GM13977 (cell line): ENCODE measurements at places on chromosomes 16 and 17.

GRCh38 chr16:72787514-72788268 lies 260.2 kb downstream of the ZFHX3 start:
- DNase-seq, result peak; percentile 92

DNA sequence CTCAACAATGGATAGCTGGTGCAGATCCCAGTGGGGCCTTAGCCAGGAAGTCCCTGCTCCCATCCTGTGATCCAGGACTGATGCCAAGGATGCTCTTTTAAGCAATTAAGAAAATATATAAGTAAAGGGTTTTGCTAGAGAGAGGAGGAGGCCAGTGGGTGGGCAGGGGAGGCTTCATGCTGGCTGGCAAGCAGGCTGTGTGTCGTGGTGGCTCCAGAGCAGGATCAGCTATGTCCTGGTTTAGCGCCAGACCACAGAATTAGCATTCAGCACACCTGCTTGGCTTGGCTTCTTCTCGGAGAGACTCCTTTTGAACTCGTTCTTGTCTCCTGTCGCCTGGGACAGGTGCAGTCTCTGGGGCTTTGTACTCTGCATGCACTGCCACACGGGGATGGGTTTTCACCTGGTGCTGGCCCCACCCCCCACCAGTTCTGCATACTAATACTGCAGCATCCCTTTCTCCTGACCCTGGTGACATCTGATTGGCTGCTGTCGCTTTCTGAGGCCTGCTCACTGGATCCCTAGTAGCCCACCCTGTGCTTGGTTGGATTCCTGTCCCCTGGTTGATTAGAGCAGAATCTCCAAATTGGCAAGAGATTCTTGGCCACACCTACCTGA lies 66.1 kb downstream of the PLD6 start:
- DNase-seq, result no peak

- DNase-seq, result no peak
Observed at GRCh38 chr16:79658301-79659033, 57.9 kb upstream of the MAF start.

GRCh38 chr16:46573834-46574159 lies 47.4 kb downstream of the SHCBP1 start:
- no peak for DNase-seq

GRCh38 chr17:1035546-1036170 lies 38.7 kb downstream of the TIMM22 start:
- DNase-seq, result no peak

GRCh38 chr16:80509872-80510271 lies 30.9 kb upstream of the DYNLRB2 start:
- no peak for DNase-seq

DNA sequence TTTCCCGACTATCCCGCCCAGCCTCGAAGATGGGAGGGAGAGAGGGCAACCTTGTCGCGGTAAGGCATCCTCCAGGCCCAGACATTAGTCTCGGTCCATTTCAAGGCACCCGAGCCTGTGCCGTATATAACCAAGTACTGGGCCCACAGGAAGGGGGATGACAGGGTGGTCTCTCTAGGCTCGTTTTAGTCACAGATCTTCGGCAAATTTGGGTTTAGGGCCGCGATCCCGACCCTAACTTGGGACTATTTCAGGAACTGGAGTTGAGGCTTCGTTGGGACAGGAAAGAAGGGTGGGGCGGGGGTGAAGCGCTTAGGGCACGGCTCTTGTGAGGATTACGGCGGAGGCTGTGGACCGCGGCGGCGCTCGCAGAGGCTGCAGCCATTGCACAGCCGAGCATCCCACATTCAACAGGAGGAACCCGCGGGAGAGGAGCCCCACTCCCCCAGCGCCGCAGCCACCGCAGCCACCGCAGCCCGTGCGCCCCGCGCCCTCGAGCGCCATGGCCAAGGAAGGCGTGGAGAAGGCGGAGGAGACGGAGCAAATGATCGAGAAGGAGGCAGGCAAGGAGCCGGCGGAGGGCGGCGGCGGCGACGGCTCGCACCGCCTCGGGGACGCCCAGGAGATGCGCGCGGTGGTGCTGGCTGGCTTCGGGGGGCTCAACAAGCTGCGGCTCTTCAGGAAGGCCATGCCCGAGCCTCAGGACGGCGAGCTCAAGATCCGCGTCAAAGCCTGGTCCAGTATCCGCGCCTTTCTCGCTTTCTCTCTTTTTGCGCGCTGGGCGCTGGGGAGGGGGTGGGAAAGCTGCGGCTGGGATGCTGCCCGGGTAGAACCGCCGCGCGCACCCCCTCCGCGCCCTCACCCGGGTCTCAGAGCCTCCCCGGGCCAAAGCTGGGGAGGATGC lies at the start of gene VAT1L:
Gene VAT1L, plus strand, starts transcription at position 384 of the 904 bp plus-strand sequence. Its CDS starts 119 bp downstream, at position 503.
- peak; percentile 52 for DNase-seq

DNA sequence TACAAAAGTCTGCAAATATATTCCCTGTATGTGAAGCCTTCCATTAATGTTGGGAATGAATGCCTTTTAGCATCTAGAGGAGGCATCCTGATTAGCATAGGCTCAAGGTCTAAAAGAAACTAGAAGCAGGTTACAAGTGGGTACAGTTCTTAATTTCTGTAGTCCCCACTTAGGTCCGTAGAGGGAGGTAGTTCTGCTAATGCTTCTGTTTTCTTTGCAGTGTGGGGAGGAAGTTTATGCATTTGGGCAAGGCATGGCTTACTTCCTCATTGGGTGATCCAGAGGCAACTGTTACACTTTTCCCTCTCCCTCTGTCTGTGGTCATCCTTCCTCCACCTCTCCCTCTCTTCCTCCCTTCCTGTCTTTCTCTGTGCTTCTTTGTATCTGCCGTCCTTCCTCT lies 108.4 kb upstream of the ZKSCAN2 start:
- no peak for DNase-seq

- DNase-seq, result no peak
Observed at GRCh38 chr16:58012481-58012880, 11.3 kb downstream of the USB1 start.

- DNase-seq, result peak; percentile 17
Observed at GRCh38 chr17:72240333-72240732, 119.5 kb downstream of the SOX9 start.

- peak; percentile 71 for DNase-seq
Observed at GRCh38 chr17:82424001-82424862, 5.8 kb upstream of the OGFOD3 start.

DNA sequence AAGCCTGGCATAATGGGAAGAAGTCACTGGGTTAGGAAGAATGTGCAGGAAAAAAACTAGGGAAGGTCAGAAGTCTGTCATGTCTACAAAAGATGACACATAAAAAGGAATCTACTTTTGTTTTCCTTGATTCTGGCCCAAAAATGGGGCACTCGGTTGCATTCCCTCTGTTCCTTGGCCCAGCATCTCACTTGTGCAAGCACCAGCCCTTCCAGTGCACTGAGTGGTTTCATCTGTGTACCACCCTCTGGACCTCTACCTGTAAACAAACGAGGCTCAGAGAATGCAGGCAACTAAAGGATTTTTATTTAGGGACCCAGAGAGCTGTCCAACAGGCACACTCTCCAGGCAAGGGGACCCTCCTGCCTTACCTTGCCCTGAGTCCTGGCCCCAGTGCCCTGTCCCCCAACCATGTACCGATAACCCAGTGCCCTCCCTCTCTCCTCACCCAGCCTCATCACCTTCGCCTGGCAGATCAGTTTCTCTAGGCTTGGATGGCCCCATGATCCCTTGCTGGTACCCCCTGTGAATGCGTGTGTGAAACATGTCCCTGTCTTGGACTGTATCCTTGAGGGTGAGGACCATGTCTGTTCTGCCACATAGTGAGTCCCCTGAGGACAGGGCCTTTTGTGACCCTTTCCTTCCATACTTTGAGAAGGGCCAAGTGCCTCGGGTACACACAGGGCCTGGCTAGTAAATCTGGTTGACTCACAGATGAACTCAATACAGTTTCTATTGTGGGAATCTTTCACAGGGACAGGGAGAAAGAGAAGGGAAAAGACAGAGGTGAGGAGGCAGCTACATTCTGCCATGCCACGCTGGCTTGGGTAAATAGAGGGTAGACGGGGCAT lies 13.3 kb downstream of the NXPH3 start:
- DNase-seq, result no peak

- no peak for DNase-seq
Observed at GRCh38 chr17:10311131-10311530, 61.7 kb downstream of the MYH13 start.

DNA sequence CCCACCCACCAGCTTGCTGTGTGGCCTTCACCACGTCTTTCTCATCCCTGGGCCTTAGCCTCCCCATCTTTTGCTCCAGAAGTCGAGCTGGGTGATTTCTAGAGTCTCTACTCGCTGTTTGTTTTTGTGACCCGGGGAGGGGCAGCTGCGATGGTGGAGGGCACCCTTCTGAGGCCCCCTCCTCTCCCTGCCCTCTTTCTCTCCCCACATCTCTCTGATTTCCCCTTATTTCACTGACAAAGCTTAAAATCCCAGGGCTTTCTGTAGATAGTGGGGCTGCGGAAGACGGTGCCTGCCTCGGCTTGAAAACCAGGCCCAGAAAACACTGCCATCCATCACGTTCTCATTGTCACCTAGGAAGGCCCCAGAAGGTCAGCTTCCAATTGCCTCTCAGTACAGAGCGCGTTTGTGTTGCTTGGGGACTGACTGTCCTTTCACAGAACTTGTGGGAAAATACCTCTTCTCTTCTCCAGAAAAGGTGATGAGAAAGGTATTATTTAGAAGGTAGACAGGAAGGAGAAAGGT lies 95.1 kb downstream of the NTN1 start:
- DNase-seq, result no peak

DNA sequence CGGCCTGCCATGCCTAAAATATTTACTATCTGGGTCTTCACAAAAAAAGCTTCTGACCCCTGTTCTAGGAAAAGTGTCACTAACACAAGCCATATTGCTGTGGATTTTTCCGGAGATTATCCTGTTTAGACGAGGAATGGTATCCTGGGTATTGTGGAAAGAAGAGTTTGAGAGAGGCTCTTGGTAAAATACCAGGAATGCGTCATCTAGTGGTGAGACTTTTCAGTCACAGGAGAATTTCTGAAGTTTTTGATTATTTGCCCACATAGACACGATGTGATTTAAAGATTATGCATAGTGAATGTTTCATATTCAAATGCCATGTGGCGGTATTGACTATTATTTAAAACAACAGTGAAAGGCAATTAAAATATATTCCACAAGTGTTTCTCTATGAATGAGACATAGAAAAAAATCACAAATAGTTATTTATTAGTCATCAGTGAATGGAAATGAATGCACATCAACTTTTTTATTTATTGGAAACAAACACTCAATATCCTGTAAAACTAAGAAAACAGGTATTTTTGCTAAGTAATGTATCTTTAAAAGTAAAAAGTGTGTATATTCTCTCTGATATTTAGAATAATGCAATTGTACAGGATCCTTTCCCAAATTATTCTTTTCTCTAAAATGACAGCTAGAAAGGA lies 7.8 kb downstream of the KRT28 start:
- no peak for DNase-seq

GRCh38 chr16:27945233-27945973 lies 118.1 kb downstream of the GSG1L start:
- no peak for DNase-seq

DNA sequence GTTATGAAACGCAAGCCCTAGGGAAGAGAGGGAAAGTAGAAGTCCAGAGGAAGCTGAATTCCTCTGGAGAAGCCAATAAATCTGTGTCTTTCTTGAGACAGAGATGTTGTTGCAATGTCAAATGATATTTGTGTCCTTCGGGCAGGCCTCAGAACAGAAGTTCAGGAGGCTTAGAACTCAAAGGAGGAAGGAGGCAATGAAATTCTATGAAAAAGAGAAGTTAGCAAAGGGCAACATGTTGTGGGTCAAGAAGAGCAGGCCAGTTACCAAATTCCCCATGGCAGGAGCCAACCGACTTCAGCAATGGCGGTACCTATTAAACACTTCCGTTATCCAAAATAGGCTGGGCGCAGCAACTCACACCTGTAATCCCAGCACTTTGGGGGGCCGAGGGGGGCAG lies 109.0 kb upstream of the DHX40 start:
- no peak for DNase-seq

DNA sequence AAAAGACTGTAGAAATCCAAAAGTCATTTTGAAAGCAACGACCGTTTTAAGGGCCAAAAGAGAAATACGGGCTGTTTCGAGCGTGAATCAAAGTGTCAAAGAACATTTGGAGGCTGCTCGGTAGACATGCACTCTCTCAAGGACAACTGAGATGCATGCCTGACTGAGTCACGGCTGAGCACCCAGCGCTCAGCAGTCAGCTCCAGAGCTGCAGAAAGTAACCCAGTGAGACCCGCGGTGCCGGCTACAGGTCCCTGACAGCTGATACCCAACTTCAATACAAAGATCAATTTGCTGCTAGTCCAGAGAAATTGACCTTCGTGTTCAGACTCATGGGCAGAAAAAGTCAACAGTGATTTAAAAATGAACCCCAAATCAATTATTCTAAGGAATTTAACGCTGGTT lies 214.9 kb downstream of the STX8 start:
- DNase-seq, result no peak

DNA sequence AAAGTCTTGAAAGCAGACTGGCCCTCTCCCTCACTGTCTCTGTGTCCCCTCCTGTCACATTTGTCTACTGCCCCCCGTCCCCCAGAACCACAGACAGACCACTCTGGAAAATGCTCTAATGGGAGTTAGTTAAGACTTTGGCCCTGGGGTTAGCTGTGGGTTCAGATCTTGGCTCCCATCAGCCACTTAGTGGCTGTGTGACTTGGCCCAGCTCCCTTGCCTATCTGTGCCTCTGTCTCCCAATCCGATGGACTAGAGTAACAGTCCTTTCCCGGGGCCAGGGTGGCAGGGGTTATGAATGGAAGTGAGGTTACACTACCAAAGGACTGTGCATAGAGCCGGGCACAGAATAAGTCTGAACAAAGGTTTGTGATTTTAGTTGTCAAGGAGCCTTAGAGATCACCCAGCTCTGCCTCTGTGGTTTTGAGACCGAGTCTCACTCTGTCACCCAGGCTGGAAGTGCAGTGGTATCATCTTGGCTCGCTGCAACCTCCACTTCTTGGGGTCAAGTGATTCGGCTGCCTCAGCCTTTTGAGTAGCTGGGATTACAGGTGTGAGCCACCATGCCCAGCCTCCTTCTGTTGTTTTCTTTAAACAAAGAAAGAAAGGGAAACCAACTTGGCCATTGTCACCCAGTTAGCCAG lies 23.7 kb downstream of the PPL start:
- DNase-seq, result no peak

DNA sequence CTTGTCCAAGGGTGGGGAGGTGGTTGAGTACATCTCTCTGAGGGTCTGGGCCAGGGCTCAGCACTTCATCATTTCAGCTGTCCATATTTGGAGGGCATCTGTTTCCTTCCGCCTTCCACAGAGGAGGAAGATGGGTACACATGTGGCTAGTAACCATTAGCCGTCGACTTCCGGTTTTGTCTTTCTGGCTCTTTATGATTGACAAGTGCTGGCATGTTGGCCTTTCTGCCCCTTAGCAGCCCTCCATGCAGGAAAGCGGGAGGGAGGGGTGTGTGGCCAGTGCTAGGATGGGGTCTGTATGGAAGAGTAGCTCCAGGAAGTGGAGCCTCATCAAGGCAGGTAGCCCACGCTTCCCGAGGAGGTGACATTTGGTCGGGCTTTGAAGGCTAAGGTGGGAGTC lies 69.6 kb downstream of the RAI1 start:
- DNase-seq, result peak; percentile 86

DNA sequence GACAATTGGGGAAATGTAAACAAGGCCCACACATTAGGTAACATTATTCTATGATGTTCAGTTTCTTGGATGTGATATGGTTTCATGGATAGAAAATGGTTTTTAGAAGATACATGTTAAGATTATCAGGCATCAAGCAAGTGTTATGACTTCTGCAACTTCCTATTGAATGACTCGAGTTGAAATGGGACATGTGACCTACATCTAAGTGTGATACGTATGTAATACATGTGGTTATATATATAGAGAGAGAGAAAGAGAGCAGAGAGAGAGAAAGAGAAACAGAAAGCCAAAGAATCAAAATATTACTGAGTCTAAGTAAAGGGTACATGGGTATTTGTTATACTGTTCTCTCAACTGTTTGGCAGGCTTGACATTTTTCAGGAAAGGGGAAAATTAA lies 1.7 kb downstream of the TMEM170A start:
- DNase-seq, result peak; percentile 62

GRCh38 chr16:2769100-2769529 lies 8.0 kb downstream of the ELOB start:
- no peak for DNase-seq
